ENCODE measurements at places on chromosomes 3 and 15.

GRCh38 chr15:77527164-77527778 is 105.4 kb downstream of the LINGO1 start:
- DNase-seq = no peak

DNA sequence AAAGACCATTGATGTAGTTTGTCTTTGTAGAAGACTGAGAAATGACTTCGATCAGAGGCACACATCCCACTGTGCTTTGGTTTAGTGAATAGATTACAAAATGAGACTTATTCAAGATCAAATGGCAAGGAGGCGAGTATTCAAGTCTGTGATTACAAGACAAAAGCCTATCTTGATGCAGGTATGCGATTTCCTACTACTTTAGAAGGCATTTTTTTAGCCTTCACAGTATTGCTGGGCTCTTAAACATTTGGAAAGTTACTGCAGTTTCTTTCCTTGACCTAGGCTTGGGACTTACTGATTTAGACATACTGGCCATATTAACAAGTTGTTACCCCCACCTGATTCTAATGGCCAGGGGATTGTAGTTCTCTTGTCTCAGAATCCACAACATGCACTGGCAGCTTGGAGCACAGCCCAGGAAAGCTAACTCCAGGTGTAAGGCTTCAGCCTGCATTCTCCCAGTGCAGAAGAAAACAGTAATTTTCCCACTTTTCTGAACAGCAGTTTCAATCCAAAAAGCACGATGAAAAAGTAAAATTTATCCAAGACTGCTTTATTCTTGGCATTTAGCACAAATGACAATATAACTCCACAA is 311.6 kb downstream of the EPHA6 start:
- DNase-seq = no peak

GRCh38 chr3:77045686-77046085 is 5.8 kb downstream of the ROBO2 start:
- no peak for DNase-seq

DNA sequence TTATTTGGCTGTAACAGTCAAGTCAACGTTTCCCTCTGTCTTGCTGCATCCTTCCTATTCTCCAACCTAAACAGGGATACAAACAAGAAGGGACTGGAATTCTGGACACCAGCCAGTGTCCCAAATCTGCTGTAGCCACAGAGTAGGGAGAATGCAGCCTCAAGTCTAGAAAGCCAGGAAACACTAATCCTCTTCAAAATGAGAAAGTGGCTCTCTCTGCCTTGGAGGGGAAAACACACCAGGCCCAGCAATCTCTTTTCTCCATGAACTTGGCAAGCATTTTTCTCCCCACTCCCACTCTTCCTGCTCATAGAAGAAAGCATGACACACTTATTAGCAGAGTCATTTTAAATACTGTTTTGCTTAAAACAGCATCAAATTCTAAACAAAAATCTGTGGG is 781.7 kb downstream of the SQOR start:
- no peak for DNase-seq

GRCh38 chr15:68365140-68365745 is 66.7 kb downstream of the ITGA11 start:
- DNase-seq = no peak

- DNase-seq = no peak
Measured at GRCh38 chr3:24482096-24482705, 12.4 kb downstream of the THRB start.

DNA sequence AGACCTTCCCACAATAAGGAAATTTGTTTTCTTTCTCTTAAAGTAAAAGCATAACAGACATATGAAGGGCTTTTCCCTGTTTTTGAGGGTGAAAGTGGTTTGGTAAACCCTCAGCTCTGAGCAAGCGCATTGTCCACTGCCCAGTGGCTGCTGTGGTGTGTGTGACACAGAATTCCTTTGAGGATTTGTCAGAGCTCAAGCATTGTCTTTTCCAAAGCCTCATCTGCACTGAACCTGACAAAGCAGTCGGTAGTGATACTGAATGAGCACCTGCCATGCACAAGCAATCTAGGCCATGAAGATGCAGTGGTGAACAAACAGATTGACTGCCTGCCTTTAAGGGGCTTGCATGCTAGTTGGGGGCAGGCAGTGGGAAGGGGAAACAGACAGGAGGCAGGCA is 128.3 kb downstream of the PLCL2 start:
- no peak for DNase-seq

DNA sequence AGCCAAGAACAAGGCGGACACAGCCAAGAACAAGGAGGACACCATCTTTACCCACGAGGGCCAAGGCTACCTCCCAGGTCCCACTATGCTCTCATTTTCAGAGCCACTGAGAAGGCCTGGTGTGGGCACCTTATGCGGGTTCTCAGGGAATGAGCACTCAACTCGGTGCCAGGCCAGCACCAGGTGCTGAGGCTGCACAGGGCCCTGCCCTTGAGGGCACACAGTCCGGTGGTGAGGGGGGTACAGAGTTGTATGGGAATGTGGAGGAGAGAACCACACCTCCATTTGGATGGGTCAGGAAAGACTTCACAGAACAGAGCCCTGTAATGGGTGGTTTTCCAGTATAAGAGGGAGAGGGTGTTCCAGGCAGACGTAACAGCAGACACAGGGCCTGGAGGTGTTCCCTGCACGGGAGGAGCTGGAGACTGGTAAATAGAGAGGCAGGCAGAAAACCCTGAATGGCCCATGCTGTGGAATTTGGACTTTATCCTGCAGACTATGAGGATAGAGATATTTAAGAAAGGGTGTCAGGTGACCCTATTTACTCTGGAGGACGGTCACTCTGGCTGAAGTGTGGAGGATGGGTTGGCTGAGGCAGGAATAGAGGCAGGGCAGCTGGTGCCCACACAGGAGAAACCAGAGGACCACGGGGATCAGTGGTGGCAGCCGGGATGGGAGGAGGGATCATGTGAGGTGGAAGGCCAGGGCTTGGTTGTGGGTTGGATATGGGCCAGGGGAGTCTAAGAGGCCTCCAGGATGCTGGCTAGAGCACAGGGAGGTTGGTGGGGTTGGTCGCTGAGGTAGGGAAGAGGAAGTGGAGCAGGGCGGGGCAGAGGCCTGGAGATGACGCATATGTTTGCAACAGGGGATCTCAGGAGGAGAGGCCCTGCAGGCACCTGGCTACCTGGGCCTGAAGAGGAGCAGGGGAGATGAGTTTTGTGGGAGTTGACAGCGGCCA is 34.6 kb downstream of the CRABP1 start:
- DNase-seq = no peak

GRCh38 chr3:18308096-18308650 is 117.0 kb downstream of the SATB1 start:
- no peak for DNase-seq

- no peak for DNase-seq
Measured at GRCh38 chr15:73637527-73637926, 4.3 kb upstream of the NPTN start.

GRCh38 chr15:41877631-41878354 is 16.1 kb downstream of the SPTBN5 start:
- DNase-seq = no peak

DNA sequence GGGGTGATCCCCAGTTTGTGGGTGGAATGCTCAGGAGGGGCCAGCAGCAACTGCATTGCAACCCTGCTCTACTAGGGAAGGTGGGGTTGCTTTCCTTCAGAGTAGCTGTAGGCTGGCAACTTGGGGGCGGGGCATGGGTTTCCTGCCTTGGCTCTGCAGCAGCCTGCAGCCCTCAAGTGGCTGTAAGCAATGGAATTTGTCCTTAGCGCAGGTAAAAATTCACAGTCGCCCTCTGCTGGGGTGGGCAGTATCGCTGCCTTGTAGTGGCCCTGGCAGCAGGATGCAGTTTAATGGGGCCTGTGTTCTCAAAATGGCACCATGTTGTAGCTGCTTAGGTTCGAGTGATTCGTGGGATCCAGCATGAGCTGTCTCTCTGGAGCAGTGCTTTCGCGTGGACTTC is 29.8 kb downstream of the STT3B start:
- DNase-seq = peak; percentile 60

GRCh38 chr15:39312984-39313383 is 267.9 kb upstream of the THBS1 start:
- no peak for DNase-seq

- no peak for DNase-seq
Measured at GRCh38 chr3:78112291-78113010, 1072.6 kb downstream of the ROBO2 start.

GRCh38 chr3:109118584-109118983 is 650 bp upstream of the MORC1 start:
- DNase-seq = no peak

DNA sequence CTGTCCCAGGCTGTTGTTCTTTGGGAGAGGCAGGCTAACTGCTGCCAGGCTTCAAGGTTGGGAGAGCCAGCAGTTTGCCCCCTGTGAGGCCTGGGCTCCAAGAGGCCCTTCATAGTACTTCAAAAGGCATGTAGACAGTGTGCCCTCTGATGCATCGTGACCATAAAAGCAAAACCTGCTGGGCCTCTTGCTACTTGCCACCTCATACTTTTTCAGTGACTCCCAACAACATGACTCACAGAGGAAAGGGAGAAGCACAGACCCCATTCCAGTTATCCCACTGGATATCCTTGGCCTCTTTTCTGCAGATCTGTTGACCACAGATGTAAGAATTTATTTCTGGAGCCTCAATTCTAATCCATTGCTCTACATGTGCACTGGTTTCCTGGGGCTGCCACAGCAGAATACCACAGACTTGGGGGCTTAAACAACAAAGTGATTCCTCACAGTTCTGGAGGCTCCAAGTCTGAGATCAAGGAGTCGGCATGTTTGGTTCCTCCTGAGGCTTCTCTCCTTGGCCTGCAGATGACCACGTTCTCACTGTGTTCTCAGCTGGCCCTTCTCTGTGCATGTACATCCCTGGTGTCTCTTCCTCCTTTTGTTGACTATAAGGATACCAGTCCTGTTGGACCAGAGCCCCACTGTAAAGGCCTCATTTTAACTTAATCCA is 8.9 kb upstream of the NSMCE3 start:
- DNase-seq = no peak
